ENCODE measurements at places on chromosomes 7 and 10.

DNA sequence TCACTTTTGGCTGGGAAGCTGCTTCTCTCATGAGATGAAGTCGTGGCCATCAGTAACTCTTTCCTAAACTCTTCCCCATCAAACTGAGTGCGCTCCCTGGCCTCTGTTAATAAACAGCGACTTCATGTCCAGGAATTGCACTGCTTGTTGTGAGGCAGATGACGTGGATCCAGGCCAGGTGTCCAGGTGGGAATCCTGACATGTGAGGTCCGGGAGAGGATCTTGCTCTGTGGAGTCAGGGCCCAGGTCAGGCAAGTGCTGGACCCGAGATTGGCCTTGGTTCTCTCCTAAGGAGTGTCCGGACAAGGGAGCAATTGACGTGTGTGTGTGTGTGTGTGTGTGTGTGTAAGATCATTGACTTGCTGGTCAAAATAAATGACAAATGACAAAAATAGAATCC, 362.7 kb downstream of the GLRX3 start:
- no peak for DNase-seq

GRCh38 chr7:112205343-112206237, 609 bp downstream of the DOCK4 start:
- peak; percentile 73 for DNase-seq

GRCh38 chr10:103472005-103472404, 7.0 kb downstream of the CALHM3 start:
- no peak for DNase-seq

GRCh38 chr7:81744389-81744788, 25.5 kb downstream of the HGF start:
- DNase-seq = no peak

DNA sequence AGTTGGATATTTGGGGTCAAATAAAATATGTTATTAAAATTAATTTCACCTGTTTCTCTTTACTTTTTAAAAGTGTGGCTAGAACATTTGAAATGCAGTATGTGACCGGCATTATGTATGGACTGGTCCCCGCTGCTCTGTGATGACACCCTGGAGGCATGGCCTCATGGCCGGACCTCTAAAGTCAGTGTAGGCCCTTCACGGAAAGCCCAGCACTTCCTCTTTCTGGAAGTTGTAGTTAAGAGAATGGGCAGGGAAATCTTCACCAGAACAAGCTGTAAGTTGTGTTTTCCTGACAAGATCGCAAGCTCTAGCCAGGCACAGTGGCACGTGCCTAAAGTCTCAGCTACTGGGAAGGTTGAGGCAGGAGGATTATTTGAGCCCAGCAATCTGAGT, 38.3 kb upstream of the SRGN start:
- no peak for DNase-seq

GRCh38 chr10:114402871-114403540, 1.3 kb downstream of the AFAP1L2 start:
- no peak for DNase-seq

DNA sequence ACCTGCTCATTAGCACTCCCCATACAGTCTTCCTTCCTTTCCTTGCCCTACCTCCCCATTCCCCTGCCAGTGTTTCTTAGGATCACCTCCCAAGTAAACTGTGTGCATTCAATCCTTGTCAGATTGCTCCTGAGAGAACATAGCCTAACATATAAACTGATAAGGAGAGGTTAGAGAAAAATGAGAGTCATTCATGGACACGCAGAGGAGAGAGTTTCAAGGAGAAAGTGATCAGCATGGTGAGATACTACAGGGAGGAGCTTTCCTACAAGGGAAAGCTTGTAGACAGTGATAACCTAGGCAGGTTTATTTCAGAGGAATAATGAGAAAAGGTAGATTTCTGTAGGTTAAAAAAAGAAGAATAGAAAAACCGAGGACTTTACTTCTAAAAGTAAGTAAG, 2.8 kb upstream of the ZC3HAV1L start:
- no peak for DNase-seq

DNA sequence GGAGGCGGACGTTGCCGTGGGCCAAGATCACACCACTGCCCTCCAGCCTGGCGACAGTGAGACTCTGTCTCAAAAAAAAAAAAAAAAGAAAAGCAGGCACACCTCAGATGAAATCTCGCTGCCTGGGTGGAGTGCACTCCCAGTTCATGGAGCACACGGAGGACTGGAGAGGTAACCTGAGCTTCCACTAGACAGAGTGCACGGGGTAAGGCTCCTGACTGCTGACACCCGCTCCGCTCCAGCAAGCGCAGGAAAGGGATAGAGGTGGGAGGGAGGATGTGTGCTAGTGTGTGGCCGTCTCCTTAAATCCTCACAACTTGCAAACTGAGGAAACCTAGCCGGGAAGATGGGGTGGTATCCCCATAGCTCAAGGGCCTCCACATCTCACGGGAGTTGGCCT, 50.8 kb downstream of the FAM53B start:
- DNase-seq = no peak

DNA sequence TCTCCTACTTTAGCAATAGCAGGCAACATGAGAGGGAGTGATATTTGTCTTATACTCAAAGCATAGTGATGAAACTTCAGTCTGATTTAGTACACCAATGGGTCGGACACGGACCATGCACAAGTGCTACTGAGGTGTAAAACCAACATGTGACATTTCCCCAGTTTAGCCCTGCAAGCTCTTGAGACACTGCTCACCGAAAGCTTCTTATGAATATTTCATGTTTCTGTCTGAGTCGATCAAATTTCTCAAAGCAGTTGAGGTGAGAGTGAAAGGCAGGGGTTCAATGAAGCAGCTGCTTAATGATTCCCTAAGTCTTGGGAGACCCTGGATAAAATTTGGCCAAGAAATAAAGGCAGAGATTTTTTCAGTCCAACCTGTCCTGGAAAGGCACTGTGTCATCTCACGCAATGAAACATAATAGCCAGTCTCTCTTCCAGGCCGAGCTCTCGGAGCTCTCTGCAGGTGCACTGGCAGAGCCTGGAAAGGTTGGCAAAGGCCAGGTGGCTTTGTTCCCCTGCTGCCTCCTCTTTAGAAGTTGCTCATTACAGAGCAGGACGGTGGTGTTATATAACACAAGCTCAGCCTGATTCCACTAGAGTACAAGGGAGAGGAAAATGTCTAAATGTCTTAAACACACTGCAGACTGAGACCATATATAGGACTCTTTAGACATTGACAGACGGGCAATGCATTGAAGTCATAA, 33.9 kb upstream of the XPNPEP1 start:
- DNase-seq = no peak

- no peak for DNase-seq
Observed at GRCh38 chr10:48720611-48721010, 35.9 kb downstream of the WDFY4 start.

DNA sequence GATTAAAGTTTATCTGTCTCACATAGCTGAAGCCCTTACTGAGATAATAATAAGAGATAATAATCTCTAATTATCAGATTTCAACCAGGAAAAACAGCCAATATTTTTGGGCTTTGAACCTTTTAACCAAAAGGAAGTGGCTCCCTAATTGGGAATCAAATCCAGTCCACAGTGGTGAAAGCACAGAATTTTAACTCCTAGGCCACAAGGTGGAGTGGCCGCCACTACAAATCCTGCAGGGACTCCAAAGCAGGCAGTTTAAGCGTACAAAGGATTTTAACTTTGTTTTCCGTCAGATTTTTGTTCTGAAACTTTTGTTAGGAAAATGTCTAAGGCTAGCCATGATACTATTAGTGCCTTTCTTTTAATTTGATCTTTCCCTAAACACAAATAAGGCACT, 99.6 kb upstream of the CCNY start:
- no peak for DNase-seq

DNA sequence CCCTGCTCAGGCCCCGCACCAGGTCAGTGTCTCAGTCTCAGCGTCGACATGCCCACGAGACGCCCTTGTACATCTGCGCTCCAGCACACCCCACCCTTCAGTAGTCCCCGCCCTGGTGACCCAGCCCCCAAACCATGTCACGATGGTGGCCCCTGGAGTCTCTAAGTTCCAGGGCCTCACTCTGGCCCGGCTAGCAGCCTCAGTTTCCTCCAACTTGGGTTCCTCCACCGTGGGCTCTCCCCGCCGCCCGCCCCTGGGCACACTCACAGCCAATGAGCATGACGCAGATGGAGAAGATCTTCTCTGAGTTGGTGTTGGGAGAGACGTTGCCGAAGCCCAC, 27.0 kb downstream of the KCNH2 start:
- no peak for DNase-seq

DNA sequence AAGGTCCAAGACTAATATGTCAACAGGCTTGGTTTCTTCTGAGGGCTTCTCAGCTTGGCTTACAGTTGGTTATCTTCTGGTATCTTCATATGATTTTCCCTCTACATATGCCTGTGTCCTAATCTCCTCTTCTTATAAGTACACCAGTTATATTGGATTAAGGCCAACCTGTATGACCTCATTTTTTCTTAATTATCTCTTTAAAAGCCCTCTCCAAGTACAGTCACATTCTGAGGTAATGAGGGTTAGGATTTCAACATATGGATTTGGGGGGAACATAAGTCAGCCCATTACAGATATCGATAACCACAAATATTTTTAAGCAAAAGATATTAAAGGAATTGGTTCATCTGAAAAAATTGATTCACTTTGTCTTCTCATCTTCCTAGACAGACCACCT, 49.2 kb downstream of the IQUB start:
- DNase-seq = no peak

DNA sequence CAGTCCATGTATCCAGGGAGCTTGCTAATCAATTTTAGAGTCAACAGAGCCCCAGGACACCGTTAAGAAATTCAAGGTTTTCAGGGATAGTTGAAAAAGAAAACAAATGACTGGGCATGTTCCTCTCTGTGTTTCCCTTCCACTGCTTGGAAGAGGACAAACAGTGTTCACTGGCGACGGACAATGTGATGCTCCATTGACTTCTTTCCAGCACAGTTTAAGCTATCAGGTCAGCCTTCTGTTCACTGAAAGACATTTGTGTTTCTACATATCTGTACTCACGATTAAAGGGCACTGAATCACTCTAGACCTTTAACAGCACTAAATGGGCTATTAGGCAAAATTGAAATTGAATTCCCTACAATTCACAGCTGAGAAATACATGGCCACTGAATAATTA, 123.6 kb downstream of the RNLS start:
- no peak for DNase-seq

DNA sequence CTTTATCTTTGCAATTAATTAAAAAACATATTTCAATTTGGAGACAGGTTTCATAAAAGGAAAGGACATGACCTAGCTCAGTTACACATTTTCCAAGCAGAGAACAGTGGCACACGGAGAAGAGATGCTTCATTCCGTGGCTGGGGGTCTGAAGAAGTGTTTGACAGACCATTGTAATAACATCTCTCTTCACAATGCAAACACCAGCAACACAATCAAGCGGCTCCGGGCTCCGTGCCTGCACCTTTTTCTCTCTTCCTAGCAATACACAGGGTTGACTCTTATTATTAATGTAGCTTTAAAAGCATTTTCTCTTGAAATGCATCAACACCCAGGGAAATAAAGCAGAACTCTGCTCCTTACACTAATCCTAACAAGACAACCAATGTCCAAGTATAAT, 261.0 kb upstream of the AOAH start:
- DNase-seq = no peak

GRCh38 chr7:106064771-106065574, 47.1 kb downstream of the SYPL1 start:
- peak; percentile 83 for DNase-seq

- DNase-seq = no peak
Observed at GRCh38 chr7:94803821-94804220, 103.6 kb upstream of the PPP1R9A start.

DNA sequence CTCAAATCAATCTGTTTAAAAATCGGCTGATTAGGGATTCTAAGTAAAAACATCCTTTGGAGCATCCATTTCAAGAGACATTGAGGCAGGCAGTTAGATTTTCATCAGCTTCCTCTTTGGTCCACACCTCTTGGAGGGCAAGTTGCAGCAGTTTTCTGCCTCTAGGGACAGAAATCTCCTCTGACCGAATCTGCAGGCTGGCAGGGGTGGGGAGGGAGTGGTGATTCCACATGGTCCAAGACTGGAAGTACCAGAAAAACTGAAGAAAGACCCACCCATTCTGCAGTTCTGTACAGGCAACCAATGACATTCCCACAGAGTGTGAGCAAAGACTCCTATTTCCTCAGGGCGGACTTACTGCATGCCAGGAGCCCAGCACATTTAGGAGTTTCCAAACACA, 29.0 kb downstream of the FGFBP3 start:
- no peak for DNase-seq

- no peak for DNase-seq
Observed at GRCh38 chr10:87961314-87961713, 97.9 kb downstream of the PTEN start.

DNA sequence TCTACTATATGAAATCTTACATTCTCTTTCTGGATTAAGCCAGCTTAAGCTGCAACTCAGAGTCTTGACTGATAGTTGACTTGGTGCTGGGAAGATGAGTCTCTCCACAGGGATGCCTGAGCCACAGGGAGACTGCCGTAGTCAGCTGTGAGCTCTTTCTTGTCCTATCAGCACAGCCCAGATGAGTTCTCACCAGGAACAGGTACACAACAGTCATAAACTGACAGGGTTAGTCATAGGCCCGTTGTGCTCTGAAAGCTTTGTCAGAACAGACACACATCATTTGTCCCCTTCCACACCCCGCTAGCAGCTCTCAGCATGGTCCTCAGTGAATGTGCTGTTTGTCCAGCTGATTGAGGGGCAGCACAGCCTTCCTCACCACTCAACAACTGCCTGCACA, 221.6 kb downstream of the RPS24 start:
- no peak for DNase-seq

DNA sequence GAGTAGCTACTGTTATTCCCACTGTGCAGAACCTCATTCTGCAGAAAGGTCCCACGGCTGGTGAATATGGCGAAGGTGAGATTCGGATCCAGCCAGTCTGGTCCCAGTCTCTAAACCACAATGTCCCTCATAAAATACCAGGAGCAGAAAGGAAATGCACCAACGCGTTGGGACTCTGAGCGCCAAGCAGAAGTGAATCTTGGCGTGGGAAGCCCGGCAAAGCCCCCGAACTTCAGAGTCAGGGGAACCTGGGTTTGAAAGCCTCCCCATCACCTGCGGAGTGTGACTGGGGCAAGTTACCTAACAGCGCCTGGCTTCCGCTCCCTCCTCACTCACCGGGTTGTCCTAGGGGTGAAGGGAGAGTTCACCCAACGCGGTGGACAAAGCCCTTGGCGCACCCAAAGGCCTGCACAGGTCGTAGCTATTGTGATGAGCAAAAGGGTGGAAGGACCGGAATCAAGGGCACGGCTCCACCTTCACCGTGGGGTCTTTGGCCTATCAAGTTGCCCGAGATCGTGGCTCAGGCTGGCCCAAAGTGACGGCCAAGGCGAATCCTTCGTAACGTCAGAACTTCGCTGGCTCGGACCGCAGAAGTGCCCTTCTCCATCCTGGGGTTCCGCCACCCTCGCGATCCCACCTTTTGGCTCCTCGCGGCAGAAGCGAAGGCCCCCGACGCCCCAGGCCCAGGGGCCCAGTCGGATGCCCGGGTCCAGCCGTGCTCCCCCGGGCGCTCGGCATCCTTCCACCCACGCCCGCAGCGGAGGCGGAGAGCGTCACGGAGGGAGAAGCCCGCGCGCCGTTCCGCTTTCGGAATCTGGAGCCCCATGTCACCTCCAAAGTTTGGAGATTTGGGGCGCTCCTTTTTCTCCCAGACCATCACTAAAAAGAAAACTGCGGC, 811 bp downstream of the RGS10 start:
- peak; percentile 32 for DNase-seq
